ENCODE measurements at places on chromosomes 7 and 10. TPM values are rescaled to one million over a fixed set of nuclear protein-coding genes. Genes with fewer than 3 reads are reported as not detected.

DNA sequence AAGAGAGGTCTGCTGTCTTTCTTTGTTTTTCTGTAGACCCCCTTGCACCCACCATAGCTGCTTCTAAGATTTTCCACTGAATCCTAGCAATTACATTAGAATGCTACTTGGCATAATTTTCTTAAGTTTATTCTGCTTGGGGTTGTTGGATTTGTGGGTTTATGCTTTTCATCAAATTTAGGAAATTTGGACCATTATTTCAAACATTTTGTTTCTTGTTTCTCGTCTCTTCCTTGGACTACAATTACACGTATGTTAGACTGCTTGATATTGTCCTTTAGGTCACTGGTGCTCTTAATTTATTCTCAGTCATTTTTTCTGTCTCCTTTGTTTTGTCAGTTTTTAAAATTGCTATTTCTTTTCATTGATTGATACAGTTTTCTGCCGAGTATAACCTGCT, 65.8 kb downstream of the FANK1 start:
- DNase-seq: no peak

DNA sequence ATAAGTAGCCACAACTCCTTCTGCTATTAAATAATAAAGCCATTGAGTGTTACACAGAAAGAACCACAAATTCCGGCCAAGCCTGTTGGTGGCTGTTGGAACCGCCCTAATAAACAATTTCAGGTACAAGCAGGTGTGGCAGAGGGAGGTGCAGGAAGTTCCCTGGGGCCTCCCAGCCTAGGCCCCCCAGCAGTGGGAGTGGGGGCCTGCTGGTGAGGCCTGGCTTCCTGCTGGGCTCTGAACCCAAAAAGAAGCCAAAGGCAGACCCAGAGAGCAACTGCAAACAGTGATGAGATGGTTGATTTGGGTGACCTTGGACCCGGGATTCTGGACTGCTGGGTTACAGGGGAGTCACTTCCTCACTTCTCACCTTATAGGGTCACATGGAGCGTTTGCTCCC, 21.0 kb upstream of the LMTK2 start:
- no peak for DNase-seq

- DNase-seq: no peak
Measured at GRCh38 chr10:24519950-24520349, 203.7 kb downstream of the ARHGAP21 start.

DNA sequence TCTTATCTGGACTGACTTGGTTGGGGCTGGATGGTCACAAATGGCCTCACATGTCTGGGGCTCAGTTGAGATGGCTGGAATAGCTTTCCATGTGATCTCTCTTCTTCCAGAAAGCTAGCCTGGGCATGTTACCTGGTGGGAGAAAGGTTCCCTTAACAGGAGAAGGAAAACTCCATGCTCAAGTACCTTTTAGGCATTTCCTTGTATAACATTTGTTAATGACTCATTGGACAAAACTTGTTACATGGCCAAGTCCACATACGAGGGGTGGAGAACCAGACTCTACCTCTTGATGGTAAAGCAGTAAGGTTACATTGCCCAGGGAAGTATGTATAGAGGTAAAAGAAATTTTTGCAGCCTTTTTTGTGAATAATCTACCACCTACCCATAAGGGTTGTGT, 826.4 kb downstream of the LRMDA start:
- no peak for DNase-seq

DNA sequence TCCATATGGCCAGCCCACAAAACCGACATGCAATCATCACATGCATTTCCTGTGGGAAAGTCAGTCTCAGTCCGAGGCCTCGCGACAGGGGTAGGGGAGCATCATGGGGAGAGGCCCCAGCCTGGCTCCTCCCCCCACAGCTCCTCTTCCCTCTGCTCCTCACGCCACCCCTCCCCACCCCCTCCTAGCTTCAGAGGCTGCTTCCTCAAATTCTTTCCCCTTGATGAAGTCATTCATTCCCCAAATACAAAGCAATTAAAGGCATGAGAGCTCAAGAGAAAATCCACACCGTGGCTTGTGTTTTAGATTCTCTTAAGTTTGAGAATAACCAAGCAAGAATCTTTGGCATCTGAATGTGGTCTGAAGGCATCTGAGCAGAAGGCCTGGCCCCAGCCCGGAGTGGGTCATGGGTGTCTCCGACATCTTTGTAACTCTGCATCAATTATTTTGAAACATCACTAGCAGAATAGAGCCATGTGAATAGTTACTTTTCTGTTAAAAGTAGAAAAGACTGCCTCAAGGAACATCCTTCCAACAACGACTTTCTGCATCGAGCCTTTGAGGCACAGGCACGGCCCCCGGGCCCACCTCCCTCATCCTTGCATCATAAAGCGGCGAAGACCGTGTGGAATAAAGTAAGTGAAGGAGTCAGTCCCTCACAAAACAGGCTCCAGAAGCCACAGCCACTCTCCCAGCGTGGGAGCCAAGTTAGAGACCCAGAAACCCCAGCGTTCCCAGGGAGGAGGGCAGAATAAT, 90.9 kb downstream of the DIP2C start:
- no peak for DNase-seq

GRCh38 chr7:115276791-115277190, 354.9 kb downstream of the MDFIC start:
- no peak for DNase-seq

DNA sequence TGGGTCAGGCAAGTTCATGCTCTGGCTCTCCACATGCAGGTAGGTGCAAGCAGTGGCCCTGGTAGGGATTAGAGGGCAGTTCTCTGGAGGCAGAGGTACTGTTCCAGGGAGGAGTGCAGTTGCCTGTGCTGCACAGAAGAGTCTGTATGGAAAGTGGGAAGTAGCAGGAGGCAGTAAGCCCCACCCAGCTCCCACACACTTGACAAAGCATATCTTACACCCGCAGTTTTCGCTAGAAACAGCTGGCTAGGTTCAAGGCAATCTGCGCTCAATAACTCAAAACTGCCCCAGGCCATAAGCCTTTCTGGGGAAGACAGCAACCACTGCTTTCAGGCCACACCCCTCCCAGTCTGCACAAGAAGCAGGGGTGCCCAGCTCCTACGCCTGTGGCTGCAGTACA, 33.1 kb upstream of the ARMC3 start:
- DNase-seq: no peak

DNA sequence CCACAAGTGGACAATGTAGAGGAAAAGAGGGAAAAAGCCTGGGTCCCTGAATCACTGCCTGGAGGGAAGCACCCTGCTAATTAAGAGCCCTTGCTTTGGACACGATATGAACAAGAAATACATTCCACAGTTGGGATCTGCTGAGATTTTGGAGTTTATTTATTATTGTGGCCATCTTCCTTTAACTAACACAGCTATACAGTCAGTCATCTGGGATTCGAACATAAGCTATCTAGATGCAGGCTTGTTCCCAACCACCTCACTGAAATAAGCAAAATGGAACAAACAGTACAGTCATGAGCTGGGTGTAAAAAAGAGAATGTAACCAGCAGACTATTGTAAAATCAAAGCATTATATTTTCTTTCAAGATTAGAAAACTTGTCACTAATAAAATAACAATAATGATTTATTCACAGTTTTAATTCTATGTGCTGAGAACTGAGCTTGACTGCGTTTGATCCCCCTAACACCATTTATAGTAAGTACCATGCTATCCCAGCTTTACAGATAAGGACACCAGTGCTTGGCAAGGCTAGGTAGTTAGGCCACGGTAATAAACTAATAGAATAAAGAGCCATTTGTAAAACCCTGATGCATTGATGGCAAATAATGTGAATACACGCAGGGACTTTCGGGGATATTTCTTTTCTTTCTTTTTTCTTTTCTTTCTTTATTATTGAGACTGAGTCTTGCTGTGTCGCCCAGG, 223.8 kb upstream of the KLF6 start:
- DNase-seq: no peak

The GIMAP1 gene
- 12.1 TPM for total RNA-seq

- no peak for DNase-seq
Measured at GRCh38 chr7:68640103-68640502, 958.2 kb upstream of the AUTS2 start.

DNA sequence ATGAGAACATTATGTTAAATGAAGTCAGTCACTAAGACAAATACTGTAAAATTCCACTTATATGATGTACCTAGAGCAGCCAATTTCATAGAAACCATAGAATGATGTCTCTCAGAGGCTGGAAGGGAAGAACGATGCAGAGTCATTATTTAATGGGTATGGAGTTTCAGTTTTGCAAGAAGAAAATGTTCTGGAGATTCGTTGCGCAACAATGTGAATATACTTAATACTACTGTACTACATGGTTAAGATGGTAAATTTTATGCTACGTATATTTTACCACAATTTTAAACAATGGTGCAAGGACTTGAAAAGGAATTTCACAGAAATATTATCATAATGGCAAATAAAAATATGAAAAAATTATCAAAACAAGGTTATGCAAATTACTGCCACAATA, 972.6 kb downstream of the KCNMA1 start:
- no peak for DNase-seq

GRCh38 chr10:35126062-35126529, 550 bp upstream of the CREM start:
- DNase-seq: no peak

GRCh38 chr10:110036640-110037039, 28.9 kb downstream of the ADD3 start:
- no peak for DNase-seq

GRCh38 chr7:47525066-47525623, 56.8 kb downstream of the TNS3 start:
- no peak for DNase-seq

DNA sequence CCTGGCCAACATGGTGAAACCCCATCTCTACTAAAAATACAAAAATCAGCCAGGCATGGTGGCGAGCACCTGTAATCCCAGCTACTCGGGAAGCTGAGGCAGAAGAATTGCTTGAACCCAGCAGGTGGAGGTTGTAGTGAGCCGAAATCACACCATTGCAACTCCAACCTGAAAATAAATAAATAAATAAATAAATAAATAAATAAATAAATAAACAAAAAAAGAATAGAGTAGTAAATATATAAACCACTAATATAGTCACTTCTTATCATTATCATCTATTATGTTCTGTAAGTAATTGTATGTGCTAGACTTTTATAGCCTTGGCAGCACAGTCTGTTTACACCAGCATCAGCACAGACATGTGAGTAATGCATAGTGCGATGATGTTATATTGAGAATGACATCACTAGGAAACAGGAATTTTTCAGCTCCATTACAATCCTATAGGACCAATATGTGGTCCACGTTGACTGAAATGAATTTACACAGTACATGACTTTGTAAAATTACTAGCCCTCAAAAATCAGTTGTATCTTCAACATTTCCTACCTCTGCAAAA, 385.4 kb upstream of the ANKRD30A start:
- DNase-seq: no peak

Measured in glomerular endothelial cell (primary cell).